NCI-H2029 (cell line): ENCODE measurements at places on chromosomes 2 and 18.

DNA sequence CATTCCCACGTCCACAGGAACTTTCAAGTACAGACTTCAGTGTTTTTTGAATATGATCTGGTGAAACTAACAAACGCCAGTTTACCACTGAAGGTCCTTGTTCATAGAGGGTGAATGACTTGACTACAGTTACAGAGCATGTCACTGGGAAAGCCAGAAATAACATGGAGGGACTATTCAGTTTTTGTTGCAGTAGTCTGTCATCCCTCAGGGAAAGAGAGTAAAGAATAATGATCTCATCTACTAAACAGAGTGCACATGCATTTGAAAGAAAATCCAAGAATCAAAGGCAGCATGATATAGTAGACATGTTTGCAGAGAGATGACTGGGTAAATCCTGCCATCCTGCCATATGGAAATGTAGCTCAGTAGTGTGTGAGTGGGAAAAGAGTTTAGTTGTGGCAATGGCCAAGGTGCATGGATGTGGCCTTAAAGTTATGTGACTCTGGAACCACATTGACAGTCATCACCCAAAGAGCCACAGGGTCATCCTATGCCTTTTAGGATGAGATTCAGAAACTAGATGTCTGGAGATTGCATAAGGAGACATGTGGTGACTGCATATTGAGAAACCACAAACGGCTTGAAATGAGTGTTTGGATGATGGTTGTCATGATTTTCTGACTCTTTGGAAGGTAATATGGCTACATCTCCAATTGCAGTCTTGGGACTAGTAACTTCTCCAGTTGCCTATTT lies 125.3 kb upstream of the ZEB2 start:
- no peak for DNase-seq

- DNase-seq: no peak
Measured at GRCh38 chr2:19685731-19686130, 216.1 kb downstream of the TTC32 start.

GRCh38 chr18:12038082-12038638 lies 55.5 kb upstream of the ANKRD62 start:
- DNase-seq: no peak

- no peak for DNase-seq
Measured at GRCh38 chr2:51995293-51995692, 963.4 kb upstream of the NRXN1 start.

GRCh38 chr2:124281541-124281940 lies 256.5 kb downstream of the CNTNAP5 start:
- DNase-seq: no peak

- DNase-seq: no peak
Measured at GRCh38 chr18:58178511-58178910, 134.5 kb downstream of the NEDD4L start.

DNA sequence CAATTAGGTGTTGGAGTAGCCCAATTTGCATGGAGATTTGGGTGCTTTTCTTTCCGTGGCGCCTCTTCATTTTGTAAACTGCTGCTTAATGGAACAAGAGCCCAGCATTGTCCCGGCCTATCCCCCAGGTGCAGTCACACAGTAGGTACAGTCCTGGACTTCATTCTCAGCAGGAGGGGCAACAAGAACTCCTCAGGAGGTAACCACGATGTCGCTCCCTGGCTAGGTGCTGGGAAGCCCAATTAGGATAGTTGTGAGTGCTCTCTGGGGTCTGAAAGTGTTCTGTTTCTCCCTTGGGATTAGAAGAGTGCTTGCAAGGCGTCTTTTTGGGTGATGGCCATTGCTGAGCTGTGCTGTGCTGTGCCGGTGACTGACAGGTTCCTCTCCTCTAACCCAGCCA lies 53.8 kb downstream of the CABLES1 start:
- DNase-seq: no peak

GRCh38 chr2:101930847-101931246 lies 60.9 kb upstream of the IL1R2 start:
- DNase-seq: no peak

- no peak for DNase-seq
Measured at GRCh38 chr2:24632172-24632571, 141.1 kb downstream of the NCOA1 start.

- DNase-seq: no peak
Measured at GRCh38 chr2:231928481-231928880, 2.3 kb upstream of the NPPC start.

DNA sequence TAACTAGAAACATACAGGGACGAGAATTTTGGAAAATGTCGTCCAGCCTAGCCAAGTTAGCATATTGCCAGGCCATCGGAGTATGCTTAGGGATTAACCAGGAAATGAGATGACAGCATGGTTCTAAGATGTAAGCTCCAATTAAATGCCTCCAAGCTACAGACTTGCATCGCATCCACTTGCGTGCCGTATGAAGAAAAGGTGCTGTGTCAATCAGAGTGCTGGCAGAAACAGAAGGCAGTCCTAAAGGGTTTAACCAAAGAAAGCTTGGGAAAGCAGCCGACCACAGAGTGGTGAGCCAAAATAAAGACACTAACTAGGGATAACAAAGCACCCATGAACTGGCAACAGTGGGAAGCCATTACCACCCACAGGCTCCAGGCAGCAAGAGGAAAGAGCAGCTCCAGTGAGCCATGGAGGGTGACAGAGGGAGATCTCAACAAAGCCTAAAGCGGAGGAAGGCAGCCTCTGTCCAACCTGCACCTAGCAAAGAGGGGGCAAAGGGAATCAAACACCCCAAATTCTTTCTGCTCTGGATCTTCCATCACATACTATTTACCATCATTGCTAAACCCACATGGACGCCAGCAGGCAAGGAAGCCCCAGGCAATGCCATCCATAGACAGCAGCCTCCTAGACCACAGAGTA lies 27.6 kb upstream of the SOCS6 start:
- DNase-seq: no peak

GRCh38 chr18:8188184-8188583 lies 421.1 kb upstream of the RAB12 start:
- no peak for DNase-seq

GRCh38 chr2:71856773-71857525 lies 290.7 kb downstream of the CYP26B1 start:
- DNase-seq: no peak

DNA sequence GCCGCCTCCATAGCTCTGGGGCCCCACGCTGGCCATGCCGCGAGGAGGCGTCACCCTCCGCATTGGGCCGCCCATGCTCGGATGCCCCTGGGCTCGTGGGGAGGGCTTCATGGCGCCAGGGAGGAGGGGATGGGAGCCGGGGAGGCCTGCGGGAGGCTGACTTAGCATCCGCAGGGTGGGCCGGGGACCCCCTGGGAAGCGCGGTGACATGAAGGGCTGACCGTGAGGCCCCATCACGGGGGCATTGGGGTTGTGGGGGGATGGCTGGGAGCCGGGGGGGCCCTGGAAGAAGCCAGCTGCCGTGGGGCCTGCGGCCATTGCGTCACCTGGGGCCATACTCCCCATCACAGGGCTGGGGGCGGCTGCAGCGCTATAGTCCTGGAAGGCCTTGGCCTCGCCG lies 26.0 kb upstream of the ANKRD62 start:
- DNase-seq: no peak

- no peak for DNase-seq
Measured at GRCh38 chr2:26674002-26674751, 18.3 kb upstream of the KCNK3 start.
